ENCODE measurements at places on chromosomes 5 and 9.

DNA sequence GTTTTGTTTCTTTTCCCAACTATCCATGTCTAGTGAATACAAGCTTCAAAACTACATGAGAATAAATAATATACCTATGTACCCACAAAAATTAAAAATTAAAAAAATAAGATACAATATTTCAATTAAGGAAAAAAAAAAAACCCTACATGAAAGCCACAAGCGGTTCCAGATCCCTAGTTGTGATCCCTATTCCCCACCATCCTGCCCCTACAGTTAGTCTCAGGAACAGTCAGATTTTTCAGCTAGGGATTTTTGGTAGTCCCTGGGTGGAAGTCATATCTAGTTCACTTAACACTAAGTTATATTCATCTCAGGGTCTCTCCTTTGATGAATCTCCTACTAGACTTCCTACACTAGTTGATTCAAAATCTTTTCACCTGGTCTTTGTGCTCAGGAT is 18.5 kb upstream of the PCDHB1 start:
- DNase-seq = no peak

DNA sequence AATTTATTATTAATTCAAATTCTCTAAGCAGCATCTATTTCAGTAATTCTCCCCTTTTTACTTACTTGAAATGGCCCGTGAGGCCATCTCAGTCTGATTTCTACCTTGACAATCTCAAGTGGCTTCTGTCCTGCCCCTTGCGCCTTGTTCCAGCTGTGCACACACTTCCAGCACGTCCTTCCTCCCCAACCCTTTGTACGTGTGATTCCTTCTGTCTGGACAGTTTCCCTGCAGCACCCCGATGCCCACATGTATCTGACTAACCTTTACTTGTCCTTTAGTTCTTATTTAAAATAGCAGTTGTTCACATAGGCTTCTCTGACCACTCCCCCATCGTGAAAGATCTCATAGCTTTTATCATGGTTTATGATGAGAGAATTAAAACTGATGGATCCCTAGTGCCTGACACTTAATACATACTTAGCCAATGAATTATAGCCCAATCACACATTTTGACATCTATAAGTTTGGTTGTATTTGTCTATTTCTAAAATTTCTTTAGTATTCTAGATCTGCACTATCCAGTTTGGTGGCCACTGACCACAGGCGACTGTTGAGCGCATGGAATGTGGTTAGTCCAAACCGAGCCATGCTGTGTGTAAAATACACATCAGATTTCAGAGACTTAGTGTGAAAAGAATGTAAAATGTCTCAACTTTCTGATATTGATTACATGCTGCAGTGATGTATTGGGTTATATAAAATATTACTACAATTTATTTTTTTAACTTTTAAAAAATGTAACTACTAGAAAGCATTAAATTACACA is 14.3 kb downstream of the ZBTB34 start:
- DNase-seq = no peak

GRCh38 chr5:82851471-82851870 is 225.7 kb downstream of the TMEM167A start:
- DNase-seq = peak; percentile 90

DNA sequence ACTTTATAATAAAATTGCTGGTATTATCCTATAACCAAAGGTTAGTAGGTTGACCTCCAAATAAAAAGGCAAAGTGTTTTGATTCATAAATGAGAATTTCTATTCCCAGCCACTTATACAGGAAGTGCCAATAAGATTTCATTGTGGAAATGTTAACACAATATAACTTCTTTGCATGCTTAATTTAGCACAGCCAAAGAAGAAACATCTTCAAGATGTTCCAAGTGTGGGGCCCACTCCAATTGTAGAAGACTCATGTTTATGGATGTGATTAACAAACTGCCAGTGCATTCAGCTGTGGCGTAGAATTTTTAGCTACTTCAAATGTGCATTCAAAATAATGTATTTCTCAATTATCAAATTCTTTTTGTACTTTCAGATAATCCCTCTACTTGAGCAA is 402.3 kb downstream of the DEPDC1B start:
- DNase-seq = no peak

- peak; percentile 37 for DNase-seq
Measured at GRCh38 chr9:111481885-111482636, 2.1 kb downstream of the ECPAS start.

DNA sequence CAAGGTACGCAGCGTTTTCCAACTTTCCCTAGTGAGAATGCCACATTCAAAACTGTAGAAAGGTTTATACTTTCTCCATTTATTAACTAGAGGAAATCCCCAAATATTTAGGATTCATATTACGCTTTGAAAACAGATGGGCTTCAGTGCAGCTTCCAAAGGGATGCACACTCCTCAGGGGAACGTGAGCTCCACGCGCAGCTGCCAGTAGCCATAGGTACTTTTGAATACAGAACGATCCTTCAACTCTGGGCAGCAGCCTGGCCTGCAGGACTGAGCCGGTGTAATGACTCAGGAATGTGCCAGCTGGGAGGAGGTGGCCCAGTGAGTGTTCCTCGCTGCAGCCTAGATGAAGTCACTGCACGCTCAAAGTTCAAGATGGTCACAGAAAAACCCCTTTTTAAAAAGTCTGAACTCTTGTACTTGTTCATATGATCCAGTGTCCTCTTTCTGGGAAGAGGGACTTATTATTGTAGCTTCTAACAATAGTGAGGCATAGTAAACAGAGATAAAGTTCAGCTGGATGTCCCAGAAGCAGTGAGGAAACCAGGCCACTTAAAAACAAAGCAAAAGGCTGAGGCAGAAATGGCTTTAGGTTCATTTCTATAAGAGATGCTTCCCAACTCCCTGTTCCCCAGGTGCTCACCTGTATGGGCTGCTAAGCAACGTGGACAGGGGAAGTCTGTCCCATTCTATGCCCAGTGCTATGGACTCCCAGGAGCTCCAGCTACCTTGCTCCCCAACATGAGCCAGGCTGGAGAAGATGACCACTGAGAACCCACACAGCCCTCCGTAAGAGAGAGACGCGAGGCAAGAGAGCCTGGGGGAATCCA is 130.0 kb downstream of the LHFPL2 start:
- peak; percentile 78 for DNase-seq

DNA sequence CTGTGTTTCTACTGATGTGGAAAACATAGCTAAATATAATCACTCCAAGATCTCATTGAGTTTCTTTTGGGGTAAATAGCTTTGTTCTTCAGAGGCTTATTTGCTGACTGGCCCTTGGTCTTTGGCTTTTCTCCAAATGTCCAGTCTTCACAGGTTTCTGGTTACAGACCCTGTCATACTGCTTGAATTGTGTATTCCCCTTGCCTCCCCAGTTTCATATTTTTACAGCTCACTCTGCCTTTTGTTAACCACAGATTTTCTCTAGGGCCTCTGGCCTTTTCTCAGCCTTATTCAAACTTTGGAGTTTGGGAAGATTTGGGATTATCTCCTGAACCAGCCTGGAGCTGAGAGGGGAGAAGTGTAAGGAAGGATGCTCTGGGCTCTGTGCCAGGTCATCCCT is 23.9 kb downstream of the ISOC1 start:
- peak; percentile 39 for DNase-seq

- no peak for DNase-seq
Measured at GRCh38 chr5:40134883-40135520, 544.7 kb upstream of the PTGER4 start.

DNA sequence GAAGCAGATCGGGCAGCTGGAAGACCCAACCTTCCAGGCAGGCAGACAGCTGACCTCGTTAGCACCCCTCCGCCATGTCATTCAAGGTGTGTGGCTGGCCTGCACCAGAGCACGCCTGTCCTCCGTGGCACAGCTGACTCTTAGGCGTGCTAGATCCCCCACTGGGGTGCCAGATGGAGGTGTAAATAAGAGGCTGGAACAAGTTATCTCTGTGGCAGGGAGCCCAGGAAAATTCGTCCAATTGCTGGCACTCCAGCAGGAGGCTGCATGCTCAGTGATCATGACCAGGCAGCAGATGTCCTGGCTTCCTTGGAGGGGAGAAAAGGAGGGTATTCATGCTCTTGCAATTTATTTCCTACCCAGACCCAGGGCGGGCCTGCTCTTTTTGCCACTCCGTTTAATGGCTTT is 7.8 kb upstream of the ALDOB start:
- DNase-seq = no peak

DNA sequence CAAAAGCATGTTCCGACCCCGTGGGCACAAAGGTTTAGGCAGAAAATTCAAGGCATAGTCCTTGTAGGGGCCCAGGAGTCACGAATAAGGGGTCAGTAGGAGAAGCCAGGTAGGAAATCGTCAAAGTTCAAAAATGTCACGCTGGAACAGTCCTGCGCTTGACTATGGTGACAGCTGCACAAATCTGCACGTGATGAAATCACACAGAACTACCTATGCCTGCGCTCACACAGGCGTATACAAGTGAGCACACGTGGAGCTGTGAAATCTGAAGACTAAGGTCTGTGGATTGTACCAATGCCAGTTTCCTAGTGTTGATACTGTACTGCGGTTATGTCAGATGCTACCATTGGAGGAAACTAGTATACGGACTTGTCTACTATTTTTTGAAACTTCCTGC is 303.1 kb upstream of the PANK3 start:
- no peak for DNase-seq

GRCh38 chr9:114754581-114754980 is 51.3 kb downstream of the TNFSF15 start:
- DNase-seq = no peak

- DNase-seq = no peak
Measured at GRCh38 chr5:59149271-59149670, 566.4 kb downstream of the RAB3C start.

- DNase-seq = no peak
Measured at GRCh38 chr9:124429530-124429867, 14.3 kb upstream of the PSMB7 start.

DNA sequence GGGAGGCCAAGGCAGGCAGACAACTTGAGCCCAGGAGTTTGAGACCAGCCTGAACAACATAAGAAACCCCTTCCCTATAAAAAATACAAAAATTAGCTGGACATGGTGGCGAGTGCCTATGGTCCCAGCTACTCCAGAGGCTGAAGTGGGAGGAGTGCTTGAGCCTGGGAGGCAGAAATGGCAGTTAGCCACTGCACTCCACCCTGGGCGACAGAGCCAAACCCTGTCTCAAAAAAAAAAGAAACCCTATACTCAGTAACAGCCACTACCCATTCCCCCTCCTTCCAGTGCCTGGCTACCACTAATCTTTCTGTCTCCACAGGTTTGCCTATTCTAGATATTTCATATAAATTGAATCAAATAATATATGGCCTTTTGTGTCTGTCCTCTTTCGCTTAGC is 14.3 kb upstream of the SIL1 start:
- no peak for DNase-seq

GRCh38 chr9:33992632-33993031 is 56.1 kb downstream of the UBAP2 start:
- DNase-seq = peak; percentile 16

GRCh38 chr5:1771149-1772065 is 28.2 kb downstream of the MRPL36 start:
- no peak for DNase-seq

DNA sequence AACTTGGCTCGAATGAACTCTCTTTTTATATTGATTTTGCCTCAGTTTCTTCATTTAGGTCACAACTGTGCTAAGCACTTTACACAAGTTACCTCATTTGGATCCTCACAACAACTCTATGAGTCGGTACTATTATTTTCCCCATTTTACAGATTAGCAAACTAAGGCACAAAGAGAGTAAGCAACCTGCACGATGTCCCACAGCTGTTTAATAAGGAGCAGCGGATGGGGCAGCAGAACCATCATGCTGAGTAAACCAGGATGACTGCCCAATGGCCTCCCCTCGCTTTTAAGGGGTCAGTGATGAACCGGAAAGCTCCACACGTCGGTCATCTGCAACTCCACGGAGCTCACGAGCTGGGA is 607 bp downstream of the PRELID2 start:
- no peak for DNase-seq

GRCh38 chr9:16252616-16253015 is 617.9 kb downstream of the BNC2 start:
- DNase-seq = no peak

DNA sequence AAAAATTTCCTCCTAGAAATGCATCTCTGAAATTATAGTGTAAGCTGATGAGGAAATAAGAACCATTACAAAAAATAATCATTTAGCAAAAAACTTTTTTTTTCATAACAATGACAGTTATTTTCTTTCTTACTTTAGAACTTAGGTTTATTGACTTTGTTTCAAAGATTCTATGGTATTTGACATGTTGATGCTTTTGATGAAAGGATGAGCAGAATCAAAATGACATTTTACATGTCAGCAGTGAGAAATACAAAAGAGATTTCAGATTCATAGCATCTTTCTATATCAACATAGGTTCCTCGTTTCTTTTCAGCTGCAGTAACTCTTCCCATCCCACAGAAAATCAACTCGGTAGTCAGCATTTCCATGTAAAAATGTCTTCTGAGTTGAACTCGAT is 1226.6 kb upstream of the C9orf72 start:
- DNase-seq = no peak

GRCh38 chr9:105670315-105670714 is 8.1 kb downstream of the TAL2 start:
- no peak for DNase-seq

GRCh38 chr5:179464631-179465030 is 85.7 kb upstream of the RUFY1 start:
- no peak for DNase-seq

DNA sequence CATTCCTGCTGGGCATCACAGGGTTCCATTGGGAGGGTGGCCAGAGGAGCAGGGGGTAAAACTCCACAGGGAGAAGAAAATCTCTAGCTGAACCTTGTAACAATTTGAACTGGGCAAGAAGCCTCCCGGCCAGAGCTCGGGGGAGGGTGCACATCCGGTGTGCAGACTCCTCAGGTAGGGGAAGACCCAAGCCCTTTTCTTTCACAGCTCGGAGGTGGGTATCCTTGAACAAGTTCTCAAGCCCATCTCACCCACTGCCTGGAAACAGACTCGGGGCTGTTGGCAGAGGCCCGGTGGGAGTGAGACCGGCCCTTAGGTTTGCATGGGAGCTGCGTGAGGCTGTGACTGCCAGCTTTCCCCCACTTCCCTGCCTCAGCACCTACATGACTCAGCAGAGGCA is 111.5 kb upstream of the IL7R start:
- DNase-seq = no peak

- no peak for DNase-seq
Measured at GRCh38 chr5:15222156-15222555, 277.8 kb upstream of the FBXL7 start.

- no peak for DNase-seq
Measured at GRCh38 chr5:148467958-148468357, 84.2 kb downstream of the FBXO38 start.

All from lung (tissue), 17 donors.